A549 treated with RU486 at 1 μM for 4 hours (cell line): ENCODE measurements at places on chromosomes 12 and 14. TPM values are rescaled to one million over a fixed set of nuclear protein-coding genes. Genes with fewer than 3 reads are reported as not detected.

SLC25A47 gene
- not detected in 5 replicates for total RNA-seq

CRADD gene
- 10.3 to 18.2 TPM (median 10.7 TPM) in 5 replicates for total RNA-seq

NAA30 gene
- 5.0 to 15.5 TPM (median 13.0 TPM) in 5 replicates for total RNA-seq

ANKRD13A gene
- total RNA-seq, result 15.0 to 23.7 TPM (median 18.3 TPM) in 5 replicates

KLRK1 gene
- 0.09 to 0.12 TPM in 2 of 5 replicates, not detected in the others for total RNA-seq

NFE2 gene
- total RNA-seq, result 0.07 to 0.32 TPM (median 0.13 TPM) in 3 of 5 replicates, not detected in the others

TAS2R31 gene
- total RNA-seq, result 0.14 to 0.33 TPM (median 0.18 TPM) in 4 of 5 replicates, not detected in the other

RTL1 gene
- 0.26 to 0.34 TPM (median 0.27 TPM) in 5 replicates for total RNA-seq

GALNT6 gene
- 2.6 to 4.3 TPM (median 4.0 TPM) in 5 replicates for total RNA-seq

SCYL2 gene
- 8.8 to 21.2 TPM (median 20.7 TPM) in 5 replicates for total RNA-seq

PRKAG1 gene
- 38.9 to 46.2 TPM (median 40.0 TPM) in 5 replicates for total RNA-seq

OTUB2 gene
- 3.7 to 6.8 TPM (median 4.3 TPM) in 5 replicates for total RNA-seq

PTGR2 gene
- total RNA-seq, result 5.9 to 8.6 TPM (median 7.5 TPM) in 5 replicates

CLEC9A gene
- not detected in 5 replicates for total RNA-seq

SELPLG gene
- 0.95 to 1.1 TPM (median 1.1 TPM) in 5 replicates for total RNA-seq

SCN8A gene
- total RNA-seq, result 0.89 to 2.3 TPM (median 1.8 TPM) in 5 replicates

L3HYPDH gene
- 42.5 to 49.1 TPM (median 47.7 TPM) in 5 replicates for total RNA-seq

KCNH3 gene
- total RNA-seq, result 2.1 to 3.3 TPM (median 2.8 TPM) in 5 replicates

B4GALNT3 gene
- 0.43 to 1.0 TPM (median 0.64 TPM) in 5 replicates for total RNA-seq

MAGOHB gene
- total RNA-seq, result 48.7 to 68.4 TPM (median 52.5 TPM) in 5 replicates

GLIPR1L1 gene
- total RNA-seq, result not detected in 5 replicates

ST8SIA1 gene
- total RNA-seq, result 0.16 TPM in 1 of 5 replicates, not detected in the others

TMTC3 gene
- total RNA-seq, result 3.0 to 15.1 TPM (median 11.1 TPM) in 5 replicates

GPR65 gene
- not detected in 5 replicates for total RNA-seq

C14orf180 gene
- total RNA-seq, result not detected in 5 replicates

KLRF1 gene
- not detected in 5 replicates for total RNA-seq

OR6C68 gene
- not detected in 5 replicates for total RNA-seq

KRT75 gene
- 0.11 to 0.35 TPM (median 0.24 TPM) in 5 replicates for total RNA-seq

KLHDC1 gene
- total RNA-seq, result 0.17 to 0.76 TPM (median 0.36 TPM) in 5 replicates

TTC6 gene
- total RNA-seq, result 0.11 to 0.54 TPM (median 0.44 TPM) in 5 replicates

ATF1 gene
- 33.6 to 53.7 TPM (median 47.4 TPM) in 5 replicates for total RNA-seq

PNP gene
- total RNA-seq, result 167 to 193 TPM (median 175 TPM) in 5 replicates
